Progenitor cell of endocrine pancreas (in vitro differentiated cells): ENCODE measurements at places on chromosomes 7 and 10. TPM values are rescaled to one million over a fixed set of nuclear protein-coding genes. Genes with fewer than 3 reads are reported as not detected.

DNA sequence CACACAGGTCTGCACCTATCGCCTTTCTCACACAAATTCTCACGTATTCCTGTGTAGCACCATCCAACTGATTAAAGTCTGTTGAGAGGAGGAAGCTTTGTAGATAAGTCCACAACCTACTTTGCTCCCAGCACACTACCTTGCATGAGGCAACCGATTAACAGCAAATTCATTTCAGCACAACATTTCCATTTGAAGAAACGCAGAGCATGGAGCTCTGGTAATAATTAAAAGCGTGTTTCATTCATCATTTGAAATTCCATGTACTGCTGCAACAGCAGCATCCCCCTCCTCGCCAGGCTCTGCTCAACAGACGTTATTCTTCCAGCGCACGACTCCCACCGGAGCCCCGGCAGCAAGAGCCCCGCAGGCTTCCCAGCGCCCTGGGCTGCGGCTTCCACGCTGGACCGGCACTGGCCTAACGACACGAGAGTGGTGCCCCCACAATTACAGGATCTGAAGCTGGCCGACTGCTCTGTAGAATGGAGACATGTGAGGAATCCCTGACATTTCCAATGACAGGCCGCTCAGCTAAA lies 118.8 kb downstream of the DIP2C start:
- no peak for DNase-seq

- no peak for DNase-seq
These were observed 210.0 kb upstream of the LYZL1 start for GRCh38 chr10:29078919-29079318.

GRCh38 chr10:132257907-132258306 lies 49.8 kb downstream of the STK32C start:
- no peak for DNase-seq

- DNase-seq, result no peak
These were observed 53.2 kb downstream of the NPY start for GRCh38 chr7:24337180-24337579.

DNA sequence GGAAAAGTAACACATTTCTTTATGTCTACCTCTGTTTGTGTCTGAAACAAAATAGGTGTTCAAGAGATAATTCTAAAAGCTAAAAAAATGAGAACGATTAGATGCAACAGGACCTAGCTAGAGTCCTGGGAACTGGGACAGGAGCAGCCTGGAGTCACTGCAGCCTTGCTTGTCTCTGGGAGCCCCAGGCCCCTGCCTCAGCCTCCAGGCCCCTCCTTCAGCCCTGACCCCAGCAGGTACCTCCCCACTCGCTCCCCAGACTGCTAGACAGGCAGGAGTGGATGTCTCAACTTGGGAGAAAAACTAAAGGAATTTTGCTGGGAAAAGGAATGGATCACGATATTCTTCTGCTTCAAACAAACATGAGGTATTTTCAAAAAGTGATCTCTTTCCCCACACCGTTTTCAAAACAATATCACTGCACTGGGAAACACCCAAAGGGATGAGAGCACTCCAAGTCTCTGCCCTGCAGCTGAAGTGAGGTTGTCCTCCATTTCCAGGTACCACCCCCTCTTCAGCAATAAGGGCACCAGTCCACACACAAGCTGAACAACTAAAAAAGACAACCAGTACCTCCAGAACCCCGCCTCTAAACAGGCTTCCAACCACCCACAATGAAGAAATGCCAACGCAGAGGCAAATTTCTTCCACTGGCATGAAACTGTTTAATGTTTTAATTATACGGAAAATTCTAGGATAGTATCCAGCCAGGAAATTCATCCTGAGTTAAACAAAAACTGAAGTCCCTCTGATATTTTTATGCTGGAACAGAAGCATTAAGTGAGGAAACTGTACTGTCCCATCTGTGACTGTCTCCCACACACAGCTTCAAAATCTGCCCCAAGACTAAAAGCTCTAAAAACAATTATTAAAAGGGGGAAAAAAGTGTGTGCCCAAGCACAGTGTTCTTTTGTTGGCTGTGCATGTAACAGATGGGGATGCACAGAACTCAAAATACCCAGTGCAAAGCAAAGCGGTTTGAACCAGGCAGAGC lies 47.2 kb downstream of the XPNPEP1 start:
- no peak for DNase-seq

- no peak for DNase-seq
These were observed 130.5 kb upstream of the DGKB start for GRCh38 chr7:15033039-15033438.

- no peak for DNase-seq
These were observed 23.4 kb downstream of the ARHGEF5 start for GRCh38 chr7:144378651-144379050.

DNA sequence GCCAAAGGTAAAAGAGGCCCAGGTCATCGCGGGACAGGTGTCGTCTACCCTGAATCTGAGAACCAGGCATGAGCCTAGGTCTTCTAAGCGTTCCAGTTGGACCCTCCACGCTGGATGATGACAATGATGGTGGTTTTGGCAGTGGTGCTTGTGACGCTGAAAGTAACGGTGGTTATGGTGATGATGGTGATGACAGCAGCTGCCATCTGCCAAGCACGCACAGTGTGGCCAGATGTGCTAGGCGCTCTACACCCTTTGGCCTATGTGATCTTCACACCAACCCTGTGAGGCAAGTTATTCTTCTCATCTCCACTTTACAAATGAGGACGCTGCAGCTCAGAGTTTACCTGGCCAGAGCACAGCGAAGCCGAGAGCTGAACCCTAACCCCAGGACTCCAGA lies 93.9 kb downstream of the FAM53B start:
- DNase-seq, result no peak

GRCh38 chr7:97018791-97019531 lies 5.7 kb downstream of the DLX5 start:
- no peak for DNase-seq

DNA sequence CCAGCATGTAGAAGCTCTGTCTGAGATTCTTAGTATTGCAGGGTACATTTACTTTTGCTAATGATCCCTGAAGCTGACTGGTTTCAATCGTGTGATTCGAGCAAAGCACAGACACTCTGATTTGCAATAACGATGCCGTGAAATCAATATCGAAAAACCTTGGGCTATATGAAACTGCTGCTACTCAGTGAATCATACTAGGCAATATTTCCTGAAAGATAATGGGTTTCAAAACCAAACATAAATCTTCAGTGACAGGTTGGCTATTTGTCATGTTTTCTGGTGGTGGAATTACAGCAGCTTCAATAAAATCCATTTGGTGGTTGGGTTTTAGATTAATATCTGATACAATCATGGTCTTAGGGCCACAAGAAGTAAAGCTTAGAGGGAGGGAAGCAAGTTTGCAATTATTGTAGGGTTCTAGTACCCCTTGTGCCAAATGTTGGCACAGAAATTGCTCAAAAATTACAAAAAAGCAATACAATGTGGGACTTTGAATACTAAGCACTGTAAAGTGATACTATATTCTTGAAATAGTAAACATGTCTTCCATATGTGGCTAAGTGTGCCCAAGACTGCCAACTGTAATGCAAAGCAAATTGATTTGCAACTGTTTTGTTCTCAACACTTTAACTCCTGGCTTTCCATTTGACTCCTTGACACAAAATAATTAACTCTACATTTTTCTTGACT lies 112.4 kb upstream of the JAZF1 start:
- no peak for DNase-seq

- no peak for DNase-seq
These were observed 14.4 kb upstream of the TTYH3 start for GRCh38 chr7:2617325-2617905.

DNA sequence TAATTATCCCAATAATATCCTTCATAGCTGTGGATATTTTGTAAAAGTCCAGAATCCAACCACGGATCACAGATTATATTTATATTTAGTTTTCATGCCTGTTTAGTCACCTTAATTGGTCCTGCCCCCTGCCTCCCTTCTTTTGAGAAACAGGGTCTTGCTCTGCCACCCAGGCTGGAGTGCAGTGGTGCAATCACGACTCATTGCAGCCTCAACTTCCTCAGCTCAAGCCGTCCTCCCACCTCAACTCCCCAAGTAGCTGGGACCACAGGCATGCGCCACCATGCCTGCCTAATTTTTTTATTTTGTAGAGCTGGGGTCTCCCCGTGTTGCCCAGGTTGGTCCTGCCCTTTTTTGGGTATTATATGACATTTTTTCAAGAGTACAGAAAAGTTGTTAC lies 129.4 kb downstream of the KAT6B start:
- no peak for DNase-seq

DNA sequence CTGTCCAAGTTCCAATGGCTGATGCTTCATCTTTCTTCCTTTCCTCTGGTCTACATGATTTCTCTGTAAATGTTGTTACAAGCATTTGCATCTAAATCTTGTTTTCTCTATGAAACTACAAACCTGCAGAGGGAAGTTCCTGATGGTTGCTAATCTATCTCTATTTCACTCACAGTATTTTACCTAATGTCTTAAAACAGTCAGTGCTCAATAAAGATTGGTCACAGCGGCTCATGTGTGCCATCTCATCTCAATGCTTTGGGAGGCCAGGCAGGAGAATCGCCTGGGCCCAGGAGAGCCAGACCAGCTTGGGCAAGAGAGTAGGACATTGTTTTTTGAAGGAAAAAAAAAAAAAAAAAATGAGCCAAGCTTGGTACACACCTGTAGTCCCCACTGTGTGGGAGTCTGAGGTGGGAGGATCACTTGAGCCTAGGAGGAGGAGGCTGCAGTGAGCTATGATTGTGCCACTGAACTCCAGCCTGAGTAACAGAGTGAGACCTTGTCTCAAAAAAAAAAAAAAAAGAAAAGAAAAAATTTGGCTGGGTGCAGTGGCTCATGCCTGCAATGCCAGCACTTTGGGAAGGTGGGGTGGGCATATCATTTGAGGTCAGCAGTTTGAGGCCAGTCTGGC lies 71.3 kb upstream of the ARMC3 start:
- DNase-seq, result no peak

- no peak for DNase-seq
These were observed 122.5 kb upstream of the PITRM1 start for GRCh38 chr10:3294919-3295581.

DNA sequence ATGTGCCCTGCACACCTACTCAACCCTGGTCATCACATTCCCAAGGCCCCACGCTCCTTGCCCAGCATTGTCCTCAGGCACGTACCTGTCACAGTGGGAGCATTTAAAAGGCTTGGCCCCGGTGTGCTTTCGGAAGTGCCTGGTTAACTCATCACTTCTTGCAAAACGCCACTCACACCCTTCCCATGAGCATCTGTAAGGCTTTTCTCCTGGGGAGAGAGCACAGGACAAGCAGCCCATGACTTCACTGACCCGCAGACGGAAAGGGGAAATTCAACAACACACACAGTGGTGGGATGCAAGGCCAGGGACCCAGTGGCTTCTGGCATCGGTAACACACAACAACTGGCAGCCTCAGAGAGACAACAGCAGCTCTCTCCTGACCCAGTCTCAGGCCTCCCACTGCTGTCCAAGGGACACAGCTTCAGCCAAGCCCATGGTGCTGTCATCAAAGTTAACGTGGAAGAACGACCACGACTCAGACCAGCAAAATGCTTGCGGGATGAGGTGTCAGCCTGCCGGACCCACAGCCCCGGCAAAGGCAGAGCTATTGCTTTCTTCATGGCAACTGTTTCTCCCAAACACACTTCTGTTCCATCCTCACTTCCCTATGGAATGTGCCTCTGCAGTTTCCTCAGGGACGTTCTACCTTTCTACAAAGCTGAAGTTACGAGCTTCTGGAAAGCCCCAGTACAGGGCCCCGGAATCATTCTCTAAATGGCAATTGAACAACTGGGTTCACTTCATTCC lies 4.8 kb downstream of the KLF6 start:
- no peak for DNase-seq

GRCh38 chr10:52951824-52952223 lies 179.2 kb upstream of the MBL2 start:
- DNase-seq, result peak; percentile 41

DNA sequence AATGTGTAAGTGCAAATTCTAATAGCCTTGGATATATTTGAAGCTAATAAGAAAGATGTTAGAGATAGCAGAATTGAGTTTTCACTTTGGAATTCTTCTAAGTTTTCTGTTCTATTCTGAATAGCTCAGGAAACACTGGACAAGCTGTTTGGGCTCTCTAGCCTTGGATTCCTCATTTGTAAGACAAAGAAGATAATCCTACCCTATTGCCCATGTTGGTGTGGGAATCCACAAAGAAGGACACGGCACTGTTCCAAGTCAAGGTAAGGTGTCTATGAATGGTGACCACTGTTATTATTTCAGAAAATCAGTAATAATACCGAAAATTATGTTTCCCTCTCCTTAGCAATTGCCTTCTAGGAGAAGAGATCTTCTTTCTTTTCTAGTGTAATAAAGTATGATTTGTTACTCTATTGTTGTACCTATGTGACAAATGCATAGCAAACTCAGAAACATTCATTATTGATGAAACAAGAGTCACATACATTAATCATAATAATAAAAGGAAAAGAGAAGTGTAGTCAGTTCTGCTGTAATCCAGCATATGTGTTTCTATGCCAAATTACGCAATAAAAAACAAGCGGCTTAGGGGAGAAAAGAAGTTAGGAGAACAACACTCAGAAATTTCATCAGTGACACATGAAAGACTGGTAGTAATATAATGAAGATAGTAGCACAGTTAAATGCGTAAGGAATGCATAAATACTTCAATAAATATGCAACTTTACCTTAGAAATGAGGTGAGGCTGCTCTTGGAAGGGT lies 1012.3 kb upstream of the PHF14 start:
- DNase-seq, result no peak

DNA sequence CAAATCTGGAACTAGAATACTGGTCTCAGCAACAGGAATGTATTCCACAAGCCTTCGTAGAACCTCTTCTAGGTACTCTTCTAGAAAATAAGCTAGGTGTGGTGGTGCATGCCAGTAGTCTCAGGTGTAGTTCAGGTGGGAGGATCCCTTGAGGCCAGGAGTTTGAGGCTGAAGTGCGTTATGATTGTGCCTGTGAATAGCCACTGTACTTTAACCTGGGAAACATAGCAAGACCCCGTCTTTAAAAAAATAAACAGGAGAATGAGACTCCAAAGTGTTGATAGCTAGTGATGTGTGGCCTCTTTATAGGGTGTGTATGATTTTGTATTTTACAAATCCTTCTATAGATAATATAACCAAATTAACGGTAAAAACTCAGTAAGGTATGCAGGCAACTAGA lies 1.5 kb upstream of the ZNF775 start:
- DNase-seq, result no peak

- no peak for DNase-seq
These were observed 34.4 kb downstream of the FHIP2A start for GRCh38 chr10:114855776-114856543.

DNA sequence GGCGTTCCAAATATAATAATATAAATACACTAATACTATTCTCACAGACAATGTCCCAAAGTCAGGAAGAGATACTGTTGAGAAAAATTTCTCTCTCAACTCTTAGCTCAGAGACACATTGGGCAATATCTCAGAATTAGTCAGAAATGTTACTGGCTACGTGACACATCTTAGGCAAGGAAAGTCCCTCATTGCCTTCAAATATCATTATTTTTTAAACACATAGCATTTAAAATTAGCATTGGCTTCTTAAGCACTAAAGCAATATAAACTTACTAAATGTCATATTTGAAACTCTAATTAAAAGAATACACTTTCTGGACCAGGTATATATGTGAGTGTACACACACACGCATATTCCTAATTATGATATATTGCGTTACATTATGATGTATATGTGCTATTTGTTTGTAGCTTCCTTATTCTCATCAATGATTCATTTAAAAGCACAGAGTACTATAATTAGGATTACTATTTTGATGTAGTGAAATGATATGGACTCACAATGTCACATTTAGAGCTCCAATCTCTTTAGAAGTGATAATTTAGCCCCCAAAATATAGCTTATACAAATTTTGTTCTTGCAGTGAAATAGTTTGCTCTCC lies 255.8 kb downstream of the TWIST1 start:
- DNase-seq, result no peak

GCK gene
- 4.9 and 5.9 TPM in 2 replicates for total RNA-seq

CLDN4 gene
- 172 and 183 TPM in 2 replicates for total RNA-seq

CPA4 gene
- total RNA-seq, result 4.9 and 5.1 TPM in 2 replicates

C10orf62 gene
- total RNA-seq, result 0.91 and 0.96 TPM in 2 replicates
